GM06990 (cell line): ENCODE measurements at places on chromosomes 16 and 17.
A peak's percentile ranks its signal among the peaks of the same experiment; 100 is the strongest.

DNA sequence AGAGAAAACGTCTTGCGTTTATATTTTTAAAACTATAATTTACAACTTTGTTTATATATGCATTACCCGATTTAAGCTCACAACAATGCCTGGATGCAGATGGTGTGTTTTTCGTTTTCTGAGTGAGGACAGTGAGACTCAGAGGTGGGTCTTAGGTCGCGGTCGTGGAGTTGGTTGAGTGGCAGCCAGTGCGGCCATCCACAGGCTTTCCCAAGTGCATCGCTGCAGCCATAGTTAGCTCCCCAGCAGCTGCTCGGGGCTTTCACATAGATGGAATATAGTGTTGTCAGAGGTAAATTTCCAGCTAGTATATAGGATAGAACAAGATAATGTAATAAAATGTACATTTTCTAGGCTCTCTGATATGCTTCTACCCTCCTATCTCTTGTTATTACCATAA lies 417.8 kb downstream of the CDH13 start:
- no peak for DNase-seq

GRCh38 chr16:24094660-24095059 lies 161.5 kb upstream of the CACNG3 start:
- no peak for DNase-seq

DNA sequence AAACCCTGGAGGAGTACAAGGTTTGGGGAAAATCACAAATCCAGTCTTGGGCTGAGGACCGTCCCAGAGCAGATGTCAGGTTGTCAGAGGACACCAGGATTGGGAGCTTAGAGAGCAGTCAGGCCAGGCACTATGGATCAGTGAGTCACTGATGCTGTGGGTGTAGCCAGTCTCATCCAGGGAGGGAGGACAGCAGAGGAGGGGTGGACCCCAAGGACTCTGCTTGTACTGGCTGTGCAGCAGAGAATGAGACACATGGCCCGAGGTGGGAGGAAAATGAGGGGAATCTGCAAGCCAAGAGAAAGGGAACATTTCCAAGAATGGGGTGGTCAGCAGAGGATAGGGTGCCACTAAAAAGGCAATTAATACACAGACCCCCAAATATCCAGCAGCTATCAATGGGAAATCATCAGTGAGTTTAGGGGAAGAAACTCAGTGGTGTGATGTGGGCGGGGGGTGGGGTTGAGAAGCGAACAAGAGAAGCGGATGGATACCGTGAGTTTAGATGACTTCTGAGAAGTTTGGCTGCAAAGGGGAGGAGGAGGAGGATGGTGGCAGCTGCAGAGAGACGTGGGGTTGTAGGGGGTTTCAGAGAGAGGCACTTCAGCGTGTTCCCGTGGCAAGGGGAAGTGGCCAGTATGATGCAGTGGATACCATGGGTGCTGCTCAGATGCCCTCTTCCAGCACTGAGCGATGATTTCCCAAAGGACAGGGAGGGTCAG lies 43.9 kb downstream of the ARHGAP27 start:
- no peak for DNase-seq

- no peak for DNase-seq
Measured at GRCh38 chr17:45977976-45978626, 20.9 kb upstream of the STH start.

GRCh38 chr17:45793999-45794540 lies 9.9 kb downstream of the CRHR1 start:
- DNase-seq, result no peak

DNA sequence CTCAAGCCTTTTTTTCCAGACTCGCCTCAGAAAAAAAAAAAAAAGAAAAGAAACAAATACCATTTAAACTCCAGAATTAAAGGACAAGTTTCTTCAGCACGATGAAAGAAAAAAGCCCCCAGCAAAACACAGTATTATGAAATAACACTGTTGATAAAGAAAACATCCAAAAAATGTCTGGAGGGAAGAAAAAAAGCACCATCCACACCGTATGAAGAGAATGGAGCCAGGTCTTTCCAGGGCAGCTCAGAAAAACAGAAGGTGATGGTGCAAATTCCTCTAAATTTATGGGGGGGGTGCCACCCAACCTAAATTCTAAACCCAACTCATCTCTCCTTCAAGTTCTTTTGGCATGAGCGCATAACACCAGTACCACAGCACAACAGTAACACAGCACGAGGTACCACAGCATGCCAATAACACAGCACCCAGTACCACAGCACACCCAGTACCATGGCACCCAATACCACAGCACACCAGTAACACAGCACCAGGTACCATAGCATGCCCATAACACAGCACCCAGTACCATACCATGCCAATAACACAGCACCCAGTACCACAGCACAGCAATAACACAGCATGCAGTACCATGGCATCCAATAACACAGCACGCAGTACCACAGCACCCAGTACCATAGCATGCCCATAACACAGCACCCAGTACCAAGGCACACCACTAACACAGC lies 19.0 kb downstream of the AXIN1 start:
- DNase-seq, result no peak

- peak; percentile 84 for DNase-seq
Measured at GRCh38 chr17:19744922-19745757, 3.0 kb downstream of the ALDH3A1 start.

GRCh38 chr17:73335591-73336407 lies 24.0 kb upstream of the CDC42EP4 start:
- no peak for DNase-seq

DNA sequence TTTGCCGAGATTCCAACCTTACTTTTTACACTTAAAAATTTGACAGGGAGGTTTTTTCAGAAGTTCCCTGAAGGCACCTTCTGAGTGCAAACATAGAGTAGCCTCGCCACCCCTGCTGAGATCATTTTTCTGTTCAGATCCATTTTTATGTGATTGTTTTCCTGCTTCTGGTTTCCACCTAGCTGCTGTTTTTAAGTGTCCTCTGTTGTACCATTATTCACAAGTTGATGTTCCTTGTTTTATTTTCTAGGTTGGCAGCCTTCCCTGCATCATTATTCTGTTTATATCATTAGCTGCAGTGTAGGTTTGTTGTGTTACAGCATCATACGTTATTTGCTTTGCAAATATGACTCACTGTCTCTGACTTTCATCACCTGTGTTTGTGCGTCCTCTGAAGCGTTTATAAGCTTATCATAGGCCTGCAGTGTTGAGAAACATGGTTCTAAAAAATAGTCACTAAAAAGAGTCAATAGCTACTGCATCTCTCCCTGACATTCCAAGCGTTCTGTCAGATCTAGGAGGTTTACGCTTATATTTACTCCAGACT lies 116.9 kb upstream of the CLEC3A start:
- no peak for DNase-seq

GRCh38 chr16:29900102-29900887 lies at the start of gene ASPHD1:
Gene ASPHD1 (plus strand): TSS chr16:29900488. CDS start chr16:29900972, 484 bp downstream.
- DNase-seq, result peak; percentile 66

GRCh38 chr17:951325-952132 lies 28.0 kb downstream of the NXN start:
- no peak for DNase-seq

DNA sequence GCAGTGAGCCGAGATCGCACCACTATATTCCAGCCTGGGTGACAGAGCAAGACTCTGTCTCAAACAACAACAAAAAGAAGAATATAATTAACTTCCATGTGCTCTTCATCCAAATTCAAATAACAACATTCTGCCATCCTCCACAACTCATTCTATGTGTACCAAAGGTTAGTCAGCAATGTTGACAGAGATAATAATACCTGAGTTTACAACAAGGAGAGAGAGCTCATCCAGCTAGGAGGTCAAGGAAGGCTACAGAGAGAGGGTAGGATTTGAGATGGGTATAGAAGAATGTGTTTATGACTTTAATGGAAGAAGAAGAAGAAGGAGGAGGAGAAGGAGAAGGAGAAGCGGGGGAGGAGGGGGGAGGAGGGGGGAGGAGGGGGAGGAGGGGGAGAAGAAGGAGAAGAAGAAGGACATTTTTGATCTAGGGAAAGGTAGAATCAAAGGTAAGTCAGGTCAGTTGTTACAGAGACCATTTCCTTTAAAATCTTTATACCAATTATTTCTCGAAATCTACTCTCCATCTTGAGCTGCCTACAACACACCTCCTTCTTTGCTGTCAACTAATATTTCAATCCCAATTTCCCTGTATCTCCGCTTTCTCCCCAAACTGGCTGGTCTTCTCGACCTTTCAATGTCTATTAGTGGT lies 10.1 kb upstream of the HSF5 start:
- no peak for DNase-seq

DNA sequence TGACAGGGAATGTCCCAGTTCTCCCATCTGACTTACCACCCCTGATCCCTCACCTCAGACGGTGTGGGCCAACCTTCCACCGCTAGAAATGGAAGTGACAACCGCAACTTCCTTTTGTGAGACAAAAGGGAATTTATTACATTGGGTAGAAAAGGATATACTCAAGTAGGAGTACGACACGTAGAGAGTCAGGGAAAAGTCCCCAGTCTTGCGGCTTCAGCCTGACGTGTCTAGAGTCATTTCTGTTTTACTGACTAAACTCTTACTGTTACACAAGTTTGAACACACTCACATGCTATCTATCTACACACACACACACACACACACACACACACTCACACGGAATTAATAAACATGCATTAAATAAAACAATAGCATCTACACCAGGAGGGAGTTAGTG lies 178.9 kb downstream of the COPRS start:
- DNase-seq, result peak; percentile 53

GRCh38 chr16:56510544-56510943 lies 9.3 kb downstream of the BBS2 start:
- DNase-seq, result no peak

- DNase-seq, result no peak
Measured at GRCh38 chr16:54996186-54996585, 65.5 kb downstream of the IRX5 start.

DNA sequence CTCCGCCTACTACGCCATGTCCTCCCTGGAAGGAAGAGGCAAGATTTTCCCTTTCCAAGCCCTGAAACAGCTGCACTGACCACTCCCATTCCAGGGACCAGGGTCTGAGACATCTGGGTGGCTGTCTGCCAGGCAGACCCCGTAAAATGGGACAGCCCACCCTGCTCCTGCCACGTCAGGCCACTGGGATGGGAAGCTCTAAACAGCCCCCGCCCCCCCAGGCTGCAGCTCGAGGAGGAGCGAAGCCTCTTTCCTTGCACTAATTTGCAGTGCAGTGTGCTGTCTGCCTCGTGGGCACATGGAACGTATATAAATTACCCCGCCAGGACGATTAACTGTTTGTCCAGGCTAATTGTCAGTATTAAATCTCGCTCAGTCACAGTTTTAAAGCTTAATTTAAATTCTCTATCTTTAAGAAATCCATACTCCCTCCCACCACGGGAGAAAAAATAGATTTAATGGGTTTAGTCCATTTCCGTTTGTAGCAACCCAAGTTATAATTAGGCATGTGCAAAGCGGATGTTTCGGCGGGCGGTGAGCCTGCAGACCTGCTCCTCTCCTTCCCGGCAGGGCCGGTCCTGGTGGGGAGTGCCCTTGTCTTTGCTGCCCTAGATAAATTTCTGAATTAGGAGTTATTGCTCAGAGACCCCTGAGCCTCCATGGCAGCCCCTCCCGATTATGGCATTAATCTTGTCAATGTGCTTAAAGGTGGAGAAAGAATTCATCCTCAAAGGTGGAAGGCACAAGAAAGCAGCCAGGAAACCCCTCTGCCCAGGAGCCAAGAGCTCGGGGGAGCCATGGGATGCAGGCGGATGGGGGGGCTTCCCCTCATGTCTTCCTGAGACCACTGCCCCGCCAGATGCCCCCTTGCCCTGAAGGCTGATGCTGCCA lies 268.0 kb upstream of the TNRC6C start:
- no peak for DNase-seq

- DNase-seq, result no peak
Measured at GRCh38 chr17:76940738-76941350, 72.6 kb downstream of the MGAT5B start.

DNA sequence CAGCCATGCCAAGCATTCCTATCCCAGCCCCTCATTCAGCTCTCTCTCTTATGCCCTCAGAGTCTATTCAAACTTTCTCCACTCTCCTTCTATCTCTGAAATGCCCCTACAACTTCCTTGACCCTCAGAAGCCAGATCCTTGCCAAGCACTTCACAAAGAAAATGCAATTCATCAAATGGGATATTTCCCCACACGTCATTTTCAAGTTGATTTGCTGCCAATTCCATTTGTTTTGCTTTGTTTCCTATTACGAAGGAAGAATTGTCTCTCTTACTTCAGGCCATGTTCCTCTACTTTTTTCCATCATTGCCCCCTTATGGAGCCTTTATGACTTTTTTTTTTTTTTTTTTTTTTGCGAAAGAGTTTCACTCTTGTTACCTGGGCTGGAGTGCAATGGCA lies 9.2 kb upstream of the ALOX12 start:
- DNase-seq, result no peak

DNA sequence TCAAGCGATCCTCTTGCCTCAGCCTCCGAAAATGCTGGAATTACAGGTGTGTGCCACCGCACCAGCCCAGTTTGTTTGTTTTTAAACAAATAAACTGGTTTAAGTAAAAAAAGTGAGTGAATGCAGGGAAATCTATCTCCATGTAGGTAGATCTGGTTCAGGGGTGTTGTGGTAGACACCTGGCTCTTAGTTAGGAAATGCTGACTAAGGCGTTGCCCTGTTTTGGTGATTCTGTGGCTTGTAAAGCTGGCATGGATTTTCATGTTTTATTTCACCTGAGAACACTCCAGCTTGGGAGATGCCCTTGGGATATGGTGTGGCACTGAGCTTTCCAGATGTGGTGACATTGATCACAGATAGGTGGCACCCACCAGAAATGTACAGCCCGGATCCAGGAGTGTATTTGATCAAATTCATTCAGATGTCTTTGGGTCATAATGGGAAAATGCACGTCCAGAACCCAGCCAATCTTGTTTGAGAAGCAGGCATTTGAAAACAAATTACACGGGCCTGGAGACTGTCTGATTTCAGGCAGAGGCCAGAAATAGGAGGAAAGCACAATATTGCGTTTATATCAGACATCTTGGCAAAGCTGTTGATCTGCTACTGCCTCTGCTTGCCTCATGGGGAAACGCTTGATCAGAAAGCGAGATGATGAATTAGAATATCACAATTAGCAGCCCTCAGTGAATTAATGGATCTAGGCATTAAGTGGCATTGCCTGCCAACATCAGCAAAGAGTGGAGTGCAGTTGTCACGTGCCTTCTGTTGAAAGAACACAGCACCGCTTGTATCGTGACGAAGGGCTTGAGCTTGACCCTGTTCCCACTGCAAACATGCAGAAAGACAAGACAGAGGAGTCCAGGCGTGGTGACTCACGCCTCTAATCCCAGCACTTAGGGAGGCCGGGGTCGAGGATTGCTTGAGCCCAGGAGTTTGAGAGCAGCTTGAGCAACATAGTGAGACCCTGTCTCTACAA lies 7.3 kb upstream of the IL34 start:
- DNase-seq, result no peak

- no peak for DNase-seq
Measured at GRCh38 chr16:29306943-29307597, 99.4 kb downstream of the NPIPB11 start.

GRCh38 chr17:42548993-42549755 lies 3.5 kb upstream of the HSD17B1 start:
- no peak for DNase-seq

GRCh38 chr17:58082870-58083490 lies at the start of gene DYNLL2:
Gene DYNLL2 (plus strand): TSS chr17:58083419. CDS start chr17:58087091, 3,672 bp downstream.
- DNase-seq, result peak; percentile 89

GRCh38 chr17:68359791-68360535 lies 68.7 kb downstream of the ARSG start:
- no peak for DNase-seq
